ENCODE measurements at places on chromosomes 11 and 22.

DNA sequence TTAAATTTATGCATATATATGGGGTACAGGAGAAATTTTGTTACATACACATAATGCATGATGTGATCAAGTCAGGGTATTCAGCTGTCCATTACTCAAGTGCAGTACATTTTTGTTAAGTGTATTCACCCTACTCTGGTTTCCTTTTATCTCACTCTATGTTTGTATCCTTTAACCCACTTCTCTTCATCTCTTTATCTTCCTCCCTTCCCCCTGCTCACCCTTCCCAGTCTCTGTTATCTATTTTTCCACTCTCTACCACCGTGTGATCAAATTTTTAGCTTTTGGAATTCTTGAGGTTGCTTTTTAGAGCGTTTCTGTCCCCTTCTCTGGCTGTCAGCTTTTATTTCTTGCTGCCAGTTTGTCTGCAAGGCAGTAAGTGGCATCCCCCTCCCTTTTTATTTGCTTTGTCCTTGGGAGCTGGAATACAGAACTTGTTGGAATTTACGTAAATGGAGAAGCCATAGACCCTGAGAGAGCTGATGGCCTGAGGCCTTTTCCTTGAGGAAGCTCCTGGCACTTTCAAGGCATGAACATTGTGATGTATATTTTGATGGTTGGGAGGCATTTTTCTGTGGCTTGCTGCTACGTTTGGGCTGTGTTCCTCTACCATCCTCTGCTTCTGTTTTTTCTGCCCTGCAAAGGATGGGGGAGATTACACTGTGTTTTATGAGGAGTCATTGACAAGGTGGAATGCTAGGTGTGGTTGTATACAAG is 148.6 kb downstream of the LDLRAD3 start:
- no peak for DNase-seq

- no peak for DNase-seq
These were observed 970.5 kb upstream of the CCDC90B start for GRCh38 chr11:84256618-84257017.

DNA sequence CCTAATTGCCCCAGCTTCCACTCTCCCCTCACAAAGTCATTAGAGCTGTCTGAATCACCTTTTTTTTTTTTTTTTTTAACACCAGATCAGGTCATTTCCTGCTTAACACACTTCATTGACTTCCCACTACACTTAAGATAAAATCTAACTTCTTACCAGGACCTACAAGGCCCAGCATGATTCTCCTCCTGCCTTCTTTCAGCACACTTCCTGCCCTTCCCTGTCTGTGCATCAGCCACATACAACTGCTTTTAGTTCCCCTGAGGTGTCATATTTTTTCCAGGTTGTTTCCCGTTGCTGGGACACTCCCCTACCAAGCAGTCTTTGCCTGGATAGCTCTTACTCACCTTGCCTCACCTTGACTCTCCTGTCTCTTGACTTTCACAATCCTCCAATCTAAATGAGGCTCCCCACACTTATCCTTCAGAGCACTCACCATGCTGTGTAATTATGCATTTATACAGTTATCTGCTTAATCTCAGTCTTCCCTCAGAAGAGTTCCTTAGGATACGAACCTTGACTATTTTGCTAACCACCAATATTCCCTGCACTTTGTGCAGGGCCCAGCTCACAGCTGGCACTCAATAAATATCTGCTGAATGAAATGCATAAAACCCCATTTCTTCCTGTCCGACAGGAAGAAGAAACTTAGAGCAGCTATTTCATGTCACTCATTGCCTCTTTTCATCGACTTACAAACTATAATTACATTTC is 96.6 kb upstream of the AKIP1 start:
- DNase-seq: no peak

DNA sequence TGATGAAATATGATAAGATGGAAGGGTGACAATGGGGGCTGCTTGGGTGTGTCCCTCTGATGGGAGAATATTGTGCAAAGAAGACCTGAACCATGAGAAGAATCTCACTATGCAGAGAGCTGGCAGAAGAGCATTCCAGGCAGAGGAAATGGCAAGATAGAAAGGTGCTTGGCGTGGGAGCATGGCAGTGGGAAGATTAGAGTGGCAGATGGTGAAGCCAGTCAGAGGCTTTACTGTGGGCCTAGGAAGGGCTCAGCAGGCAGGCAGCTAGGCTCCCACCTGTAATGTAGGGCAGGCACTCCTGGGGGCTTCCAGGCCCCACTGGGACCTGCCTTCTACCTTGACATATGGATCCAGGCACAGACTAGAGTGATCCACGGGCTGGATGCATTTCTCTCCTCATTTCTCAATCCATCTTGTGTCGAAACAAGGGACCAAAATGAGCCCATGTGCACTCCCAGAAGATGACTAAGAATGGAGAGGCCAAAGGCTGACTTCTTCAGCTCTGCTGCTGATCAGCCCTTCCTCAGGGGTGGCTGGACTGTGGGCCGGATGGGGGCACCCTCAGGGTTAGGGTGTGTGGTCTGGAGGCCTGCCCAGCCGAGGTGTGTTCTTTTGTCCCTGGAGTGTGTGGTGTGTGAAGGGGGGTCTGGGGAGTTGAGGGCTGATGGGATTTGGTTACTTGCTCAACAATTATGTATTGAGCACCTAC is 88.3 kb downstream of the TSPAN18 start:
- DNase-seq: peak; percentile 79

GRCh38 chr11:4465407-4465806 is 16.3 kb downstream of the OR52K2 start:
- DNase-seq: no peak

GRCh38 chr11:72313912-72314598 is 70.1 kb upstream of the PHOX2A start:
- no peak for DNase-seq

DNA sequence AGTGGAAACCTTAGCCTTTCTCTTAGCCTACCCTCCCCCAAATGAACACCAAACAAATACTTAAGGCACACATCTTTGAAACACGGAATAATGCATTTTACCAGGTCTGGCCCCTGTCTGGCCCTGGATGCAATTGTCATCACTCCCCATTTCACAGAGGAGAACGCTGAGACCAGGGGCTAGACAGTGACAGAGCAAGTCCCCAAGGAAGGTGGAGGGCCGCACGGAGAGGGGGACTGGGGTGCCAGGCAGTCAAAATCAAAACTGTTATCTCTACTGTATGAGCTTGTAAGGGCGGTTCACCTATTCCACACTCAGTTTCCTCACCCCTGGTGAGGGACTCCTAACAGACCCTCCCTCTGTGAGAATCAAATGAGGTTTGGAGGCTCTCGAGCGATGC is 414.2 kb downstream of the SOX6 start:
- DNase-seq: no peak

DNA sequence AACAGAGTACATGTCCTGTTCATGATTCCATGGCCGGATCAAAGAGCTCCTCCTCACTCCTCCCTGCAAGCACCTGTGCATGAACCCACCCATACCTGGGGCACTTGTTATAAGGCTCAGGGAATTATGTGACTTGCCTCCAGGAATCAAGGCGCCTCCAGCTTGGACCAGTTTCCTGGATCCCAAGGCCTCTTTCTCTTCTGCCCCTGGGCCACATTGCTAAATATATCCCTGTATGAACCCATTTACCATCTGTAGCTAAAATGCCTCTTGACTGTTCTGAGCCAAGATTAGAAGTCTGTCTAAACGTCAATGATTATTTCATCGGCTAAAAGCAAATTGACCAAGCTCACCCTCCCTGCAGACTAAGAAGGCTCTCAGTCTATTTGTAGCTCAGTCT is 135.6 kb downstream of the KIRREL3 start:
- no peak for DNase-seq

- DNase-seq: no peak
These were observed 5.8 kb downstream of the TTC38 start for GRCh38 chr22:46273432-46274148.

DNA sequence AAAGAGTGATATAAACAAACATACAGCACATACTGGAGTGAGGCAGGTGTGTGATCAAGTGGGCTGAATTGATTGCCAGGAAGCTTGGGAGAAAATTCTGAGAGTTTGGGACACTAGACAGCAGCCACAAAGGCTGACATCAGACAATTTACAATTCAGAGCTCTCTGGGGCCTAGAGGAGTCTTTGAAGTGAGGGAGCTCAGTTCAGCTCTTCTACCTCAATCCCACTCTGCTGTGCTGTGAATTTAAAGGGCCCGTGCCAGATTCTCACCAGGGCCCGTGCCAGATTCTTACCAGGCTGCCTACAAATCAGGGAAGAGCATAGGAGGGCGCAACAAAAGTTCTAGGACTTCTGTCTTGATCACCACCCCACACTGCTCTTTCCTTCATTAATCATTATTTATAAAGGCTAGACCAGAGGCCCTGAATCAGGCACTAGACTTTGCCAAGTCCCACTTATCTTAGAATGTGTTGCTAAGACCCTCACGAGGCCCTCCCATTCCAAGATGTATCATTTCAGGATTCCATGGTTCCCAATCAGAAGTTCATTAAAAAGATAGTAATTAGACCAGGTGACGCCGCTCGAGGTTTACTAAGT is 112.4 kb downstream of the KIRREL3 start:
- DNase-seq: no peak

DNA sequence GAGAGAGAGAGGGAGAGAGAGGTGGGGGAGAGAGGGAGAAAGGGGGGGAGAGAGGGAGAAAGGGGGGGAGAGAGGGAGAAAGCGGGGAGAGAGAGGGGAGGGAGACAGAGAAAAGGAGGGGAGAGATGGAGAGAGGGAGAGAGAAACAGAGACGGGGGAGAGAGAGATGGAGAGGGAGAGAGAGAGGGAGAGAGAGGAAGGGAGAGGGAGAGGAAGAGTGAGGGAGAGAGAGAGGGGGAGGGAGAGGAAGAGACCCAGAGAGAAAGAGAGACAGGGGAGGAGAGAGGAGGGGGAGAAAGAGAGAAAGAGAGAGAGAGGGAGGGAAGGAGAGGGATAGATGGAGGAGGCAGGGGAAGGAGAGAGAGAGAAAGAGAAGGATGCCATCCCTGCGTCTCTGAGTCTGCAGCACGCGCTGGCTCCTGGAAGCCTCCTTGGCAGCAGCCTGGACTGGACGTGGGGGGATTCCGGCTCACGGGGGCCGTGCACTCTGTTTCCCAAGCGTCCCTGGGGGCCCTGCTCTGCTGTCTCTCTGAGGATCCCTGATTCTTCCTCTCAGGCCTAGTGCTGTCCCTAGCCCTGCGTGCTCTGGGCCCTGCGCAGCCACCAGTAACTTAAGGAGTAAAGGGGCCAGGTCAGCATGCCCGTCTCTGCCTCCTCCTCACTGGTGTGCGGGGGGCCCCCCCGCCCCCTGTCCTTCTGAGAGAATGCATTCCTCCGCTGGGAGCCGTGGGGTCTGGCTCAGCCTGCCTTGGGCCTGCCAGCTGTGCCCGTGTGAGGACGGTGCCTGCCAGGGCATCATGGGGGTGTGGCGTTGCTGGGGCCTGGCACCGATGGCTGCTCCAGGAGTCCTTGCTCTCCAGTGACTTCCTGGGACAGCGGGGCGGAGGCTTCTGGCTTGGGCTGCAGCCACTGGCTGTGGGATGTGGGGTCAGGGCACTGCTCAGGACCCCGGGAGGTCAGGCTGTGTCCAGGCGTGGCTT is 429.5 kb downstream of the TBC1D22A start:
- no peak for DNase-seq

DNA sequence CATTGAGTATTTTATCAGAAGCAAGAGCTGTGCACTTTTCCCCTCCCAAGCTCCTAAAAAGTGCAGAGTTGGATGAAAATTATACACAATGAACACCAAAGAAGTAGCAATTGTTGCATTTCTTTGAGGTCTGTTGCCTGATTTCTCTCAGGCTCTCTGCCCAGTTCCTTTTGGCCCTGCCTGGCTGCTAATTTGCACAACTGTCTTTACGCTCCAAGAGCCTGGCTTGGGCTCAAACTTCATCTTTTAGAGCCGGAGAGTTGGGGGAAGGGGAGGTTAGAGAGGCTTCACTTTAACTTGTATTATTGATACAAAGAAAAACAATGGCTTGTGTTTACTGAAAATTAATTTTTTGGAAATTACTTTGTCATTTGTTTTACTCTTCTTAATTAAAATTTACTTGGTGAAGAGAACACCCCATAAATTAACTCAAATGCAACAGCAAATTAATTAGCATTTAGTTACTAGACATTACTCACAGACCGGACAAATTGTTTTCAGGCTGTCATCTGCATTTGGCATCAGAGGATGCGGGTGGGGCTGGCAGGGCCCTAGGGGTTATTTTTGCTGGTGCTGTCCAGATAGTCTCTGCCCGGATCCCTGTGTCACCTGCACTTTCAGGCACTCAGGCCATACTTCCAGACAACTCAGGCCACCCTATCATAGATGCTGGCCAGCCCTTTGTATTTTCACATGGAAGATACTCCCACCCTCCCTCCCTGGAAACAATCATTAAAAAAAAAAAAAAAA is 407.3 kb downstream of the NXPE2 start:
- DNase-seq: peak; percentile 74

GRCh38 chr22:40247976-40248375 is 70.3 kb downstream of the TNRC6B start:
- no peak for DNase-seq

GRCh38 chr11:46315783-46316563 is 31.3 kb upstream of the DGKZ start:
- no peak for DNase-seq

DNA sequence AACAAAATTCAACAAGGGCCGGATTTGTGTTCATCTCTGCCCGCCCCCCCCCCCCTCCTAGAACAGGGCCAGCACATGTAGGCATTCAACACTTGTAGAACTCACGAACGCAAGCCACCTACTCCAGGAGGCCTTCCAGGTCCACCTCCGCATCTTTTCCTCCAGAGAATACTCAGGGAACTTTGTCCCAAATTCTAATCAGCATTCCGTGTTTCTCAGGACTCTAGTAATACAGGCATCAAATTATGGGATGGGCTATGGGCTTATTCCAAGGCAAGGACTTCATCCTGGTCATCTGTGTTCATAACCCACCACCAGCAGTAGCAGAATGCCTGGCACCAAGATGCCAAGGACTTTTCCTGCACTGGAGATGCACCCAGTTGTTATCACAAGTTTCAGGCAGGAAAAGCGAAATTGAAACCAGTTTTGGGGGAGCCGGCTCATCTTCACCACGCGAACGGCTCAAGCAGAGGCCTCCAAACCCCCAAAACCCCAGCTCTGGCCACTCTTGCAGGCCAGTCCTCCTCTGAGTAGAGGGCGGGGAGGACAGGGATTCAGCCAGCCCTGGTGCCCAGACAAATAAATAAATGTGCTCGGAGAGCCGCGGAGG is 462 bp downstream of the UBE2L6 start:
- DNase-seq: no peak

GRCh38 chr11:8681837-8682302 is 595 bp downstream of the TRIM66 start:
- no peak for DNase-seq

Data from cerebellar cortex (tissue), 1 donor.